AG04449 (cell line): ENCODE measurements at places on chromosomes 16 and 17.

DNA sequence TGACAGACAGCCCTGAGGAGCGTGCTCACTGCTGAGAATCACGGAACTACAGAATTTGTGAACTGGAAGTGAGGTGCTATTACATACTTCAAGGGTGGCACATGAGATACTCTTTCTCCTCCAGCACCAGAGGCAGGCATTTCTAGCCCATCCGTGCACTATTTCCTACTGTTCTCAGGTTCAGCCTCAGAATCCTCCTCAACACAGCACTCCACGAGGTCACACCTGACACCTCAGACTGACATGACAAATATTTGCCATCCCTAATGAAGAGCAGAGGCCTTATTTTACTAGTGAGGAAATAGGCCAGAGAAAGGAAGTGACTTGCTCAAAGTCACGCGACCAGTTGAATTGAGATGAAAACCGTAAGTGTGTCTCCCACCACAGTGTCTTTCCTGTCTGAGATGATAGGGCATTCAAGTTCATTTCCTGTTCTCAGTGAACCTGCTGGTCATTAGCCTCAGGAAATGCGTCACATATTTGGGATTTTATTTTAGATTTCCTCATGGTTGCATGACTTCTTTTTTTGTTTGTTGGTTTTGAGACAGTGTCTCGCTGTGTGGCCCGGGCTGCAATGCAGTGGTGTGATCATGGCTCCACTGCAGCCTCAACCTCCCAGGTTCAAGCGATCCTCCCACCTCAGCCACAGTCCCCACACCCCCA lies 23.6 kb downstream of the SEZ6 start:
- no peak for DNase-seq

DNA sequence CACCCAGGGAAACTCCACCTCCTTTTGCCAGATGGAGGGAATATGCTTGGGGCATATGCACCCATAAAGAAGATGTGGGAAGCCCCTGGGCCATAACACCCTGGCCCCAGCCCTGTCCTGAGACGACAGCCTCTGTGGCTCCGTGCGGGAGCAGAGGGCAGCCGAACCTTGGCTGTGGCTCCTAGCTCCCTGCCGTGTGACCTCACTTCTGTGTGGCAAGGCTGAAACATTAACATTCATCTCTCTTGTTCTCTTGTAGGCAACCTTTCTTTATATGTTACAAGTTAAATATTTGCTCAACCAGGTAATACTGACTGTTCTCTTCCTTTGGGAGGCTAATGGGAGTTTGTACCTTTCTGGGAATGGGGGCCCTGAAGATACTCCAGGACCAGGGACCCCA lies 17.5 kb downstream of the SLC47A1 start:
- DNase-seq: no peak

DNA sequence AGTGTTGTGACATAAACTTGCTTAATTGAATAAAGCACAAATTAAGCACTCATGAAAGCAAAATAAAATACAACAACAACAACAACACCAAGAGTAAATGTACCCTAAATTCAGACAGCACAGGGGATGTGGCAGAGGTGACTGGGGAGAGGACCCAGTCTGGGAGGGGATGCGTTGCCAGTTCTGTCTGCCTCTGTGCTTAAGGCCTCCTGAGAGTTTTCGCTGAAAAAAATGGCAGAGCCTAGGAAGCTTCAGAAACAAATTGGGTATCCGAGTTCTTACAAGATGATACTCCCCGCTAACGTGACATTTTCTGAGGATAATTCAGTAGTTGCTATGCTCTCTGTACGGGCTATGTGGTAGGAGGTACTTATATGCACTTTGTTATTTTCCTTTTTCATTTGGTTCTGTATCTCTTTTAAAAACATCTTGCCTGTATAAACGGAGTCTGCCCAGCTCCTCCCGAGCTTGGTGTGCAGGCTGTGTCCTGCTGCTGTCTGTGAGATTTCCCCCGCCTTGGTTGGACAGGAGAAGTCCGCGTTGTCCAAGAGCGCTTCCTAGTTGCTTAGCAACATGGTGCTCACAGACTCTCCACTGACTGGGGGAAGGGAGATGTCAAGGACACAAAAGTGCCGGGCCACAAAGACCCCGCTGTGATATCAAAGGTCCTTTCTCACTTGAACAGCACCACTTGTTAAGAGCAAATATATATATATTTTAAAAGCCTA lies 134.2 kb upstream of the CPHXL start:
- no peak for DNase-seq

DNA sequence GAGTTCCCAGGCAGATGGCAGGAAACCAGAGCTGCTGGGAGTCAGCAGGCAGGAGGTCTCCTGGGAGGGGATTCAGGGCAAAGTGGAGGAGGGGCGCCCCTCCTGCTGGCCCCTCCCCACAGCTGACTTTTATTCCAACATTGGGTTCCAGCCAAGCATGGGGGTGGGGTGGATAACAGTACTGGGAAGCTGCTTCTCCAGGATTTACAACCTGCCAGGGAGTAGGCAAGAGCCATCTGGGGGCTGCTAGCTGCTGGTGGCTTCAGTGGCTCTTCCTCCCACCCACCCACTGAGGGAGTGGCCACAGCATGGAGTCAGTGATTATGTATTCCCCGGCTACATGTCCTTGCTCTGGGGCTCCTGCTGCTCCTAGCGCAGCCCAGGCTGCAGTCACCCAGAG lies 36.8 kb downstream of the TMEM132E start:
- no peak for DNase-seq

- DNase-seq: no peak
Measured at GRCh38 chr17:15213381-15214087, 51.6 kb downstream of the PMP22 start.

GRCh38 chr16:56591377-56592060 lies 2.2 kb downstream of the MT3 start:
- no peak for DNase-seq

DNA sequence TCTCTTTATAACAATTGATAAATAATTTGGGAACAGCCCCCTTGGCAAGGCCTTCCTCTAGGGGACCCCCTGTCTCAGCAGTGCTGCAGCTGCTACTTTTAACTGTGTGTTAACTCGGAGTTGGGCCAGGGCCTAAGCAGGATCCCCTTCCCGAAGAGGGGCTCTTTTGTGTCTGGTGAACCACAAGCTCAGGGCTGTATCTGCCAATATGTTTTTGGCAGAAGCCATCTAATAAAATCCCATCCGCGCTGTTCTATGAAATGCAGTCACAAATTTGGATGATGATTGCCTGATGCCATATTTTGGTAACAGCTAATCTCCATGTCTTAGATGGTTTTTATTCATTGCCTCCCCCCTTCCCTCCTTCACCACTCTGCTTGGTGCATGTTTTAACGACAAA lies 267.7 kb downstream of the FTO start:
- DNase-seq: no peak
